PC-9 (cell line): ENCODE measurements at places on chromosomes 12 and 14. TPM values are rescaled to one million over a fixed set of nuclear protein-coding genes. Genes with fewer than 3 reads are reported as not detected.
A peak's percentile ranks its signal among the peaks of the same experiment; 100 is the strongest.

DNA sequence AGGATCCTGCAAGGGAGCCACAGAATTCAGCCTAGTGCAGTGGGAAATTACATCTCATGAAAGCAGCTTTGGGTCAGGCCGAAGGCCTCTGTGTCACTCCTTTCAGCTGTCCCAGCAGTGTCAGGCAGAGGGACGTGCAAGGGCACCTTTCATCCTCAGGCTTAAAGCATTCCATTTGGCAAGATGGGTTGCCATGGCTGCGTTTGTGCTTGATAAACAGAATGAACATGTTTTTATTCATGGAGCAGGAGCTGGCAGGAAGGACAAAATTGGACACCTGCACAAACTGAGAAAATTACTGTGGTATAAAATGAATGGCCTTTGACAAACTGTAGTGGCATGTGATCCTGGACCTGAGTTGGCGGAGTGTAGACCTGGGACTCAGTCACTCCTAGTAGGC lies 29.4 kb downstream of the ACAD10 start:
- H3K4me3 ChIP-seq = no peak overlapping the region
- peak; percentile 36 for DNase-seq
- H3K36me3 ChIP-seq = peaks cover 10% of the 10 kb centered on the region; the same call in 1 of the 2 replicates
- no peaks in the 10 kb centered on the region for H3K27me3 ChIP-seq

GPR137C gene
- total RNA-seq = 1.1 and 1.2 TPM in 2 replicates

DNA sequence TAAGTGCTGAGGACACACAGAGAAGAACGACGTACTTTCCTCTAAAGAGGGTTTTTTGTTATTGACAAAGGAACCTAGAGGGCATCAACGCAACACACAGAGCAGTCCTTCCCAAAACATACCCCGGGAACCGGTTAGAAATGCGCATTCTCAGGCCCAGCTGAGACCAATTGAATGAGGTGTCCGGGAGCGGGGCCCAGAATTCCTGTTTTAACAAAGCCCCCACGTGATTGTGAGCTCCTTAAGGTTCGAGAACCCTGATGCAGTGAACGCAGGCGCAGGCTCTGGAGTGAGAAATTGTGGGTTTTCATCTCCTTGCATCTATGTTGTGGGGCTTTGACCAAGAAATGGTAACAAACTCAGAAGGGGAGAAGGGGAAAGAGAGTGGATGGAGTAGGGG lies 51.0 kb upstream of the TBX3 start:
- no peak overlapping the region for H3K27ac ChIP-seq
- H3K27me3 ChIP-seq = peaks cover 22% of the 10 kb centered on the region; the same call in 1 of the 2 replicates
- no peak overlapping the region for H3K4me3 ChIP-seq
- H3K36me3 ChIP-seq = no peaks in the 10 kb centered on the region

DNA sequence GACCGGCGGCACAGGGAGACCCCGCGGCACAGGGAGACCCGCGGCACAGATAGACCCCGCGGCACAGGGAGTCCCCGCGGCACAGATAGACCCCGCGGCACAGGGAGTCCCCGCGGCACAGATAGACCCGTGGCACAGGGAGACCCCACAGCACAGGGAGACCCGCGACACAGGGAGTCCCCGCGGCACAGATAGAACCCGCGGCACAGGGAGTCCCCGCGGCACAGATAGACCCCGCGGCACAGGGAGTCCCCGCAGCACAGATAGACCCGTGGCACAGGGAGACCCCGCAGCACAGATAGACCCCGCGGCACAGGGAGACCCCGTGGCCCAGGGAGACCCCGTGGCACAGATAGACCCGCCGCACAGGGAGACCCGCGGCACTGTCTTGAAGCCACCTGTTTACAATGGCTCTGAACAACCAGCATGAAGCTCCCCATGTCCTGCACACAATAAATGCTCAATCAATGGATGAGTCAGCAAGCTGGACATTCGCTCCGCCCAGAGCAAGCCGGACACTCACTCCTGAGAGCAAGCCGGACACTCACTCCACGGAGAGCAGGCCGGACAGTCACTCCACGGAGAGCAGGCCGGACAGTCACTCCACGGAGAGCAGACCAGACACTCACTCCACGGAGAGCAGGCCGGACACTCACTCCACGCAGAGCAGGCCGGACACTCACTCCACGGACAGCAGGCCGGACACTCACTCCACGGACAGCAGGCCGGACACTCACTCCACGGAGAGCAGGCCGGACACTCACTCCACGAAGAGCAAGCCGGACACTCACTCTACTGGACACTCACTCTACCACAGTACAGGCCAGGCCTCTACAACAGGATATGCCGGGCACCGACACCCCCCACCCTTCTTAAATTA lies 121.9 kb downstream of the RFLNA start:
- no peaks in the 10 kb centered on the region for H3K27me3 ChIP-seq
- H3K36me3 ChIP-seq = peaks cover 12% of the 10 kb centered on the region
- H3K4me3 ChIP-seq = no peak overlapping the region
- no peak for DNase-seq
- H3K4me1 ChIP-seq = peaks cover 4% of the 10 kb centered on the region

DNA sequence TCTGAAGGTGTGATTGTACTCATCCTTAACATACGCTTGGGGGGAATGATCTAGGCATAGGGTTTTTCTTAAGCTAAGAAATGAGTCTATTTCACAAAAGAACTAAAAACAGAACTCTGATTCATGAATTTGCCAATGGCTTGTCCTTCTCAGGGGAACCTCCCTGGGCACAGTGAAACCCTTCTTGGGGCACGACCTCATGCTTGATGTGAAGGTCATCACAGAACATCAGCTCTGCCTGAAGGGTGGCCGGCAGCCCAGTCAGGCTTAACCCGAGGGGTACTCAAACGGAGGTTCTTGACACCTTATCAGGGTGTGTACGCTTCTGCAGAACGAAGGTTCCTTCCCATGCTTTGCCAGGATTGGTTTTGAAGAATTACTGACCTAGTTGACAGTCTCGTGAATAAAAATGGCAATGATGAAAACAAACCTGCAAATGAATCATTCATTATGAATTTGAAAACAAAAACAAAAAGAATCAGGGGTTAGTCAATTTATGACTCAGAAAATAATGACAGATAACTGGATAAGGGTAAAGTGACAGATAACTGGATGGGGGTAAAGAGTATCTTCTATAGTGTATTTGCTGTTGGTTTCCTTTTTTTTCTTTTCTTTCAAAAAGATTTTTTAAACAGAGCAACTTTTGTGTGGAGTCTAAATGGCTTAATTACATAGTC lies 86.4 kb downstream of the GALNT8 start:
- H3K4me3 ChIP-seq = no peak overlapping the region
- H3K27ac ChIP-seq = no peak overlapping the region
- H3K27me3 ChIP-seq = peaks cover 30% of the 10 kb centered on the region
- no peak for DNase-seq
- H3K36me3 ChIP-seq = no peaks in the 10 kb centered on the region

GRCh38 chr14:48429512-48429911 lies 754.1 kb upstream of the MDGA2 start:
- H3K36me3 ChIP-seq = no peaks in the 10 kb centered on the region
- H3K27me3 ChIP-seq = no peaks in the 10 kb centered on the region
- H3K4me3 ChIP-seq = no peak overlapping the region
- H3K27ac ChIP-seq = no peak overlapping the region

ARMH4 gene
- total RNA-seq = not detected in 2 replicates

GRCh38 chr12:95212586-95212985 lies 4.7 kb downstream of the FGD6 start:
- no peak overlapping the region for H3K27ac ChIP-seq
- no peak for DNase-seq
- H3K36me3 ChIP-seq = no peaks in the 10 kb centered on the region
- H3K4me3 ChIP-seq = no peak overlapping the region
- H3K4me1 ChIP-seq = peaks cover 20% of the 10 kb centered on the region
- no peaks in the 10 kb centered on the region for H3K27me3 ChIP-seq

GRCh38 chr12:94848966-94849365 lies 154.5 kb downstream of the NDUFA12 start:
- no peak overlapping the region for H3K4me3 ChIP-seq
- no peaks in the 10 kb centered on the region for H3K27me3 ChIP-seq
- no peaks in the 10 kb centered on the region for H3K4me1 ChIP-seq
- DNase-seq = no peak
- no peak overlapping the region for H3K27ac ChIP-seq

RNASE11 gene
- not detected in 2 replicates for total RNA-seq

- no peak for DNase-seq
- peaks cover 12% of the 10 kb centered on the region for H3K4me1 ChIP-seq
- no peak overlapping the region for H3K27ac ChIP-seq
- no peaks in the 10 kb centered on the region for H3K27me3 ChIP-seq
These were observed 31.7 kb upstream of the STRN3 start for GRCh38 chr14:31057701-31058364.

STYK1 gene
- total RNA-seq = 7.8 and 16.9 TPM in 2 replicates

DTX1 gene
- 0.13 and 0.25 TPM in 2 replicates for total RNA-seq

TAS2R10 gene
- total RNA-seq = 1.4 and 2.2 TPM in 2 replicates

- no peaks in the 10 kb centered on the region for H3K27me3 ChIP-seq
- H3K36me3 ChIP-seq = no peaks in the 10 kb centered on the region
- H3K4me1 ChIP-seq = no peaks in the 10 kb centered on the region
- H3K27ac ChIP-seq = no peak overlapping the region
- DNase-seq = no peak
- no peak overlapping the region for H3K4me3 ChIP-seq
These were observed 442.2 kb downstream of the APAF1 start for GRCh38 chr12:99087278-99087677.

GRCh38 chr12:109553483-109553882 lies 19.8 kb downstream of the MMAB start:
- H3K4me3 ChIP-seq = no peak overlapping the region
- DNase-seq = peak; percentile 57
- no peak overlapping the region for H3K27ac ChIP-seq
- 0 out of 2 replicates have a peak, but pooled peaks cover 7% of the 10 kb centered on the region for H3K4me1 ChIP-seq
- H3K36me3 ChIP-seq = no peaks in the 10 kb centered on the region
